ENCODE measurements at places on chromosomes 4 and X.

GRCh38 chrX:153867139-153867538, 18.8 kb downstream of the L1CAM start:
- DNase-seq = no peak

GRCh38 chrX:20653070-20653469, 386.4 kb upstream of the RPS6KA3 start:
- no peak for DNase-seq

- no peak for DNase-seq
These were observed 293.5 kb downstream of the ZNF674 start for GRCh38 chrX:46251755-46252154.

- DNase-seq = no peak
These were observed 188.8 kb upstream of the FSTL5 start for GRCh38 chr4:162352580-162353107.

DNA sequence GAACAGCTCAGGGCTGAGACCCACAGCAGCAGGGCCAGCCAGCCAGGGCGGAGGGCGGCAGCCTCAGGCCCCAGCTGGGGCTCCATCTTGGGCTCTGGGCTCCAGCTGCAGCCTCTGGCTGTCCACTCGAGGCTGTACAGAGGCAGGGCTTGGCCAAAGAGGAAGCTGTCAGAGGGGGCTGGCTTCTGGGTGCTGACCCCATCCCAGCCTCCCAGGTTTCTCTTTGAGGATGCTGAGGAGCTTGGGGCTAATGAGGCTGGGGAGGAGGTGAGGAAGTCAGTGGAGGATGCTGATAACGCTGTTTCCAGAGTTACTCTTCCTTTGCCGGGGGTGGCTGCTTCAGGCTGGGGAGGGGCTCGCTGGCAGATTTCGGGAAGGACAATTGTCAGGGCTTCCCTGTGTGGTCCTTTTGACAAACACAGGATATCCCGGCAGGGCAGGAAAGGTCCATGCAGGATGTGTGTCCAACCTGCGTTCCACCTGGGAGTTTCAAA, at the start of gene DIPK2B:
DIPK2B (minus strand) TSS at position 136 of the 494 bp plus-strand sequence; CDS start at position 86, 50 bp downstream.
- DNase-seq = no peak

DNA sequence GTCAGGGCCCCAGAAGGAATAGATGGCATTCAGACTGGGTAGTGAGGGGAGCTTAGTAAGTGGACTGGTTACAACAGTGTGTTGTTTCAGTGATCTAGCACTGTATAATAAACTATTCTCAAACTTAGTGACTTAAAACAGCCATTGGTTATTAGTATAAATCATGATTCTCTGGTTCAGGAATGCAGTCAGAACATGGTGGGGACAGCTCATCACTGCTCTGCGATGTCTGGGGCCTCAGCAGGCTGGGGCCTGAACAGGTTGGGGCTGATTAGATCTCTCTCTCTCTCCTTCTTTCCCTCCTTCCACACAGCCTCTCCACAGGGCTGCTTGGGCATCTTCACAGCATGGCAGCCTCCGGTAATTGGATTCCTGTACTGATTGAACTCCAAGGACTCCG, 160.4 kb downstream of the GATB start:
- no peak for DNase-seq

DNA sequence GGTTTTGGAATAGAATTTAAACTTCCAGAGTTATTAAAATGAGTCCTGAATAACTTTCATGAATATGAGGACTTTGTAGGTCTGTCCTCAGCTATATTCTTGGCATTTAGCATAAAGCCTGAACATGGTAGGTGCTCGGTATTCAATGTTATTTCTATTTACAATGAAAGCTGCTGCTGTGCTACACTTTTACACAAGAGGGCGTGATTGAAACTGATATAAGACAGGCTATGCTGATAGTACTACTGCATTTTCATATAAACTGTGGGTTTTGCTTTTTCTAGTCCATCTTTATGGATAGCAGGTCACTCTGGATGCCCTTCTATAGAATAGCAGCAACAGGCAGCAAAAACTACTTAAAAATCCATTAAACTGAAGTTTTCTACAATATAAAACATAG, 12.3 kb upstream of the GNPDA2 start:
- DNase-seq = no peak

DNA sequence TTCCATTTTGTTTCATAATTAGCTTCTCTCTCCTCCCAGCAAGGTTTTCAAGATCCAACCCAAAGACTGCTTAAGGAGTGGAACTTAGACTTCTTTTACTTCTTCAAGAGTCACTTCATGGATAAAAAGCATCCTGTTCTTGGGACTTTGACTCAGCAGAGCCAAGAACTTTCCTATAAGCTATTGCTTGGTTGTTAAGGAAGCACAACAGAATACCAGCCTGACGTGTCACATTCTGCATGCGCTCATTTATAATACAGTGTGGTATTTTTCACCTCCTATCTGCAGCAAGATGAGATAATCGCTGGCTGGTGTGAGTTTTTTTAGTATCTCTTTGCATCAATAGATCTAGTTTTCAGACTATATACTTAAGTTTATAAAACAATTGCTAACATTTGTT, 152.1 kb downstream of the PALLD start:
- DNase-seq = no peak

DNA sequence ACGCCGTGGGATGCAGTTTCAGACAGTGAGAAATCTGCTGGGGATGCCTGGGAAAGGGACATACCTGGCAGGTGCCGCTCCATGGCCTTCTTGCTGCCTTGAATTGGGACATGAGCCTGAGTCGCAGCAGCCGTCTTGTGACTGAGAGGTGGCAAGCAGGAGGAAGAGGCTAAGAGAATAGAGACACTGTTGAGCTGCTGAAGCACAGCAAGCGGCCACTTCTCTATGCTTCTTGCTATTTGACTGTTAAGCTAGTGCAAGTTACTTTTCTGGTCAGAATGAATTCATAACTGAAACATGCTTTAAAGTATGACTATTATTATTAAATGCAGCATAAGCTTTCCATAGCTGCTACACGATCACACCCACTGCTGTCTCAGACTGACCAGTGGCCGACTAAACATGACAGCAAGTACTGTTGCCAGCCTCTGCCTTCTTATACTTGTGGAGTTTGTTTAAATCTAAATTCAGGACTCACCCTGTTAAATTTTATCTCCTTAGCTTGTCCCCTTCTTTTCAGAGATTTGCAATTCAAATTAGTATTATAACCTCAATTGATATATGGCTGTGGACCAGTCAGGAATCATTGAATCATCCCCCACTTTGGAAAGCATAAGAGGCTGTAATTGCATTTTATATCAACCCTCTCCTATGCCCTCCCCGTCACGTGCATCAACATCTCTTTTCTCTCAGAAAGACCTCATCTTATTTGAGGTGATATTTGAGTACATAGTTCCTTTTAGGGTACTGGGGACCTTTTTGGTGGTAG, 24.8 kb upstream of the ACSL1 start:
- DNase-seq = peak; percentile 52

GRCh38 chrX:140297273-140297672, 207.6 kb downstream of the SOX3 start:
- no peak for DNase-seq

- DNase-seq = no peak
These were observed 381.6 kb upstream of the CPEB2 start for GRCh38 chr4:14620567-14621141.

DNA sequence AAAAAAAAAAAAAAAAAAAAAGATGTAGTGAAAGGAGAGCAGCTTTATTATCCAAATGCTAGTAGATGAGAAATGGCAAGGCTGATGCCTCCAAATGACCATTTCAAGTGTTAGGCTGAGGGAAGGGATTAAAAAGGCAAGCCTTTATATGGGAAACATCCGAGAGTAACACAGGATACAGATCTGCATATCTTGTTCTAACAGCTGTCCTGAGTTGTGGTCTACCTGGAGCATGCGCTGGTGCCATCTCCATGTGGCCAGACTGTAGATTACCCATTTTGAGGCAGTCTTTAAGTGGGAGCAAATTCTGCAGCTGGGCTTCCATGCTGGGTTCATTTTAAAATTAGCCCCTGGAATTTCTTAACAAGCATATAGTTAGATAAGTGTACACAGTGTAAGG, 26.0 kb upstream of the ELF2 start:
- no peak for DNase-seq
